Stimulated activated CD4-positive, alpha-beta T cell treated with anti-CD3 and anti-CD28 coated beads, Interleukin-2, amount 100 ng/mL, for 4 hours (primary cell): ENCODE measurements at places on chromosomes 16 and 17.

GRCh38 chr17:12081720-12082119 is 61.0 kb downstream of the MAP2K4 start:
- DNase-seq = no peak

- DNase-seq = no peak
Measured at GRCh38 chr16:53753431-53753830, 49.5 kb downstream of the FTO start.

- DNase-seq = no peak
Measured at GRCh38 chr17:4165301-4166010, 22.5 kb downstream of the CYB5D2 start.

DNA sequence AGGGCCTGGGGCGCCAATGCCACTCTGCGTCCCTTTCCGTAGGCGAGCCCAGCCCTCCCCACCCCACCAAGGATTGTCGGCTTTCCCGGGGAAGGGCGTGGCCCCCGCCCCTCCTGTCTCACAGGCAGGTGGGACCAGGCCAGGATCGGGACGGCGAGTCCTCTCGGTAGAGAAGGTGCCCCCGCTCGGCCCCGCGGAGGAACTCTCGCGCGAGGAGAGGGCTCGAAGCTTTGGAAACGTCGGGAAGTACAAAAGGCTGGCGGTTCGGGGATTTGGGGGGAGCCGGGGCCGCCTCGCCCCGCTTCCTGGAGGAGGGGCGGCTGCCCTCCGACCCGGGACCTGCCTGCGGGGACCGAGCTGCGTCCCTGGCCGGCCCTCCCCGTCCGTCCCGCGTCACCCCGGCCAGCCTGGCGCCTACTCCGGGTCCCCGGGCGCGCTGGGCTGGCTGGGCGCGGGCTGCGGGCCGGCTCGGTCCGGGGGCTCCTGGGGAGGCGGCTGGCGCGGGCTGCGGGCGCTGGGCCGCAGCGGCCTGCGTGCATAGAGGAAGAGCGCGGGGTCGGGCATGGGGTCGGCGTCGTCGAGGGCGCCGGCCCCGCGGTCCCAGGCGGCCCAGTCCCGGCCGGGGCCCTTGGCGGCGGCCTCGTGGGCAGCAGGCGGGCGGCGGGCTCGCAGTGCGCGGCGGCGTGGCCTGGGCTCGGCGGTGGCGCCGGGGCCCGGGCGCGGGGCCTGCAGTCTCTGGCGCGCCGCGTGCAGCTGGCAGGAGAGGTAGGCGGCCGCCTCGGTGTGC is 12.6 kb upstream of the CLUH start:
- DNase-seq = no peak

GRCh38 chr16:89264800-89265550 is 47.5 kb downstream of the ZNF778 start:
- no peak for DNase-seq

GRCh38 chr16:12583237-12583897 is 220.3 kb downstream of the CPPED1 start:
- DNase-seq = no peak

DNA sequence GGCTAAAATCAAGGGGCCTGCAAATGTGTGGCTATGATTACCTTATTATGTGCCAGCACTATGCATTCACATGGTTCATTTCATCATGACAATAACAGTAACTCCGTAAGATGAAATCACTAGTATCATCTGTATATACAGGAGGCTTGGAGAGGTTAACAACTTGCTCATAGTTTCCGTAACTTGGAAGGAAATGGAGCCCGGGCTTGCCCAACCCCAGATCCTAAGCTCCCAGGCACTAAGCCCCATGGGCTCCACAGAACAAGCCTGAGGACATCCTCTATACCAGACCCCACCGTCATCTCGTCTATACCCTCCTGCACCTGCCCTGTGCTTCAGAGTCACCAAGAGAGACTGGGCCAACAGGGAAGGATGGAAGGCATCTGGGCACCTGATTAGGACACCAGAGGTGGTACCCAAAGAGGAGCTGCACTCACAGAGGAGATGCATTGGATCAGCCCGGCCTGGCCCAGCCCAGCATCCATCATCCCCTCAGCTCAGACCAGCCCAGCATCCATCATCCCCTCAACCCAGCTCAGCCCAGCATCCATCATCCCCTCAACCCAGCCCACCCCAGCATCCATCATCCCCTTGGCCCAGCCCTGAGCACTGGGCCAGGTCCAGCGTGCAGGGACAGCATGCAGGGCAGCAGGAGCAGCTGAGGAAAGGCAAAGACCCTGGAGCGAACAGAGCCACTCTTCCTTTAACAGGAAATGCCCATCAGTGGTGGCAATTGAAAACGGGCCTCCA is 28.5 kb downstream of the NSMCE1 start:
- DNase-seq = no peak

DNA sequence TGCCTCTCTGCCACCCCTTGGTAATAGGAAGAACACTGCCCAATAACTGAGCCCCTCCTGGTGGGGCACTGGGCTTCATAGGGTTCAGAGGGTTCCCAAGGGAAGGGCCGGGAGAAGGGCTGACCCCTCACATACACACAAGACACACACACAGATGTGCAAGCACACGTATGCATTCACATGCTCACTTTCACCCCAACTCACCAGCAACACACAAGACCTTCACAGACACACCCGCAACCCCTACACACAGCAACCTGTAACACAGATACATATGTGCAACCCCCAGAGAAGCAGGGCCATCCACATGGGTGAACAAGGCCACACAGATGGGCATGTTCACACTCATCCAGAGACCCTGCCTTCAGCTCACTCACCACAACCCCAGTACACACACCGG is 225.1 kb downstream of the ZNF423 start:
- DNase-seq = no peak

- DNase-seq = no peak
Measured at GRCh38 chr16:55323637-55324271, at the start of gene IRX6. Gene IRX6, plus strand, starts transcription at chr16:55324203. Its CDS starts 889 bp downstream, at chr16:55325092.

- DNase-seq = no peak
Measured at GRCh38 chr17:75013092-75013559, 656 bp downstream of the MRPL58 start.

- DNase-seq = no peak
Measured at GRCh38 chr16:81796035-81796434, 16.9 kb downstream of the PLCG2 start.

DNA sequence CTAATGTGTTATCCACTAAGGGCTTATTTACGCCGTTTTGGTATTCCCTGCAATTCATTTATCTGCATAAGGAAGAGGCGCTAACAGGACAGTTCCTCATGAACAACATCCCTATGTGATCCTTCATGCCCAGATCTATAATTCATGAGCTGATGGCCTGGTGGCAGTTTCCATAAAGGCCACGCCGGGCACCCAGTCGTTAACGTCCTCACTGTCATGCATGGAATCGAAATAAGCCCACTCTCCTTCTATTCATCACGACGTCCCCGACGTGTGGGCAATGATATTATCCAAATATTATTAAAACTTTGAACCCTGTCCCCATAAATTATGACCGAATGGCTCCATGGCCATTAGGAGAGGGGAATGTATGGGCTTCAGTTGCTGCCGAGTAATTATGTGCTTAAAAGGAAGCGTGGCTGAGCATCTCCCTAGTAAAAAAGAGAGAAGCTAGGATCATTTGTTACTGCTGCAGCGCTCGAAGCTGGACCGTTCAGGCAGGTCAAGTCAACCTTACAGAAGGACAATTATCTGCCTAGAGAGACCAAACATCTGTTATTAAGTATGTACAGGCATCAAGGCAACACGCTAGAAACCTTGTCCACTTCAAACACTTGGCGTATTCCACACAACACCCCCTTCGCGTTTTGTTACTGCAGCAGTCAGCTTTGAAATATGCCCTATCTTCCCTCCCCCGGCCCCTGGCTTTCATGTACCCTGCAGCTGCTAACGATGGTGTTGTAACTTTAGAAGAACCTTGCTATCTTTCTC is 94.0 kb upstream of the SALL1 start:
- no peak for DNase-seq

- no peak for DNase-seq
Measured at GRCh38 chr17:62780951-62781350, 27.2 kb downstream of the MARCHF10 start.

GRCh38 chr17:44071772-44072171 is 1.2 kb downstream of the G6PC3 start:
- DNase-seq = no peak
